ENCODE measurements at places on chromosomes 11 and 22.

- DNase-seq = no peak
Observed at GRCh38 chr11:116861539-116861938, 24.1 kb upstream of the APOA1 start.

DNA sequence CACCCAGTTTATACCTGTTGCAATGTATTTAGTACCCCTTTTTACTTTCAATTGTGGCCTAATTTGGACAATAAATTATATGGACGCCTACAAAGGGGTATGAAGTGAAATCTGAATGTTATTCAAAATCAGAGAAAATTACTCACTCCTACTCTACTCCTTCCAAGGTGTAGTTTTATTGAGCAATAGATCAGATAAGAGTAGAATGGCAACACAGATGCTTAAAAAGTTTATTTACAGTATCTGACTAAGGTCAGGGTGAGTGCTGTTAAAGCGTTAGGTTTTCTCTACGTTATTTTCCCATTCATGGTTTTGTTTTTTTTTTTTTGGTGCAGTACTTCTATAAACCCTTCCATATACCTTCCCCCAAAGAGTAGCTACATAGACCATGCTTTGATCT lies 805.6 kb downstream of the KCNA4 start:
- no peak for DNase-seq

GRCh38 chr11:25988178-25988577 lies 343.8 kb upstream of the ANO3 start:
- no peak for DNase-seq

GRCh38 chr11:72369743-72370142 lies 64.6 kb downstream of the CLPB start:
- DNase-seq = no peak

DNA sequence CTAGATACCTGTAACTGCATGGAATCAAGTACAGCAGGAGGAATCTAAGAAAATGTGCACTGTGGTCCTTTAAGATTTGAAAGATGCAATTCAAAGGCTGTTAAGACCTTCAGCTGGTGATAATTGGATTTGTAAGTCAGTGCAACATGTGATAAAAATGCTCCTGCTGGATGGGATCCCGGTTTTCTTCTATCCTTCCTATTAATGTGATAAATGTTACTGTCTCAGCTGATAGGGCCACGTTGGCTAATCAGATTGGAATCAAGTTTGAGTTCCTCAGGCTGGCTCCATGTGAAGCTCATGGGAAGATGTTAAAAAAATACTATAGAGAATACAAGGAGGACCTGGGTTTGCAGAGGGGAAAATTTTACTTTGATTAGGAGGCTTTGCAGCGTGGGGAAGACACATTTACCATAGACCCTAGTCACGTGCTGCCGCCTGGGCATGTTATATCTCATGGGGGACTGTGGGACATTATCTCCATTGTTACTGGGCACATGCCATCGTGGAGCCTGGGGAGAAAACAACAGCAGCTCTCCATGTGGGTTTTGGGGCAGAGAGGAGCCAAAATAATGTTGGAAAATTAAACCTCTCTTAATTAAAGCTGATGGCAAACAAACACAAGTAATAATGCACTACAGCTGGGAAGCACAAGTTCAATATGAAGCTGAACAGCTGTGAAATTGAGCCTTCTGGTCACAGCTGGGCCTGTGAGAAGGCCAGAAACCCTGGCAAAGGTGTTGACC lies 652.5 kb downstream of the NTM start:
- no peak for DNase-seq

- DNase-seq = no peak
Observed at GRCh38 chr11:121086866-121087265, 14.2 kb upstream of the TECTA start.

DNA sequence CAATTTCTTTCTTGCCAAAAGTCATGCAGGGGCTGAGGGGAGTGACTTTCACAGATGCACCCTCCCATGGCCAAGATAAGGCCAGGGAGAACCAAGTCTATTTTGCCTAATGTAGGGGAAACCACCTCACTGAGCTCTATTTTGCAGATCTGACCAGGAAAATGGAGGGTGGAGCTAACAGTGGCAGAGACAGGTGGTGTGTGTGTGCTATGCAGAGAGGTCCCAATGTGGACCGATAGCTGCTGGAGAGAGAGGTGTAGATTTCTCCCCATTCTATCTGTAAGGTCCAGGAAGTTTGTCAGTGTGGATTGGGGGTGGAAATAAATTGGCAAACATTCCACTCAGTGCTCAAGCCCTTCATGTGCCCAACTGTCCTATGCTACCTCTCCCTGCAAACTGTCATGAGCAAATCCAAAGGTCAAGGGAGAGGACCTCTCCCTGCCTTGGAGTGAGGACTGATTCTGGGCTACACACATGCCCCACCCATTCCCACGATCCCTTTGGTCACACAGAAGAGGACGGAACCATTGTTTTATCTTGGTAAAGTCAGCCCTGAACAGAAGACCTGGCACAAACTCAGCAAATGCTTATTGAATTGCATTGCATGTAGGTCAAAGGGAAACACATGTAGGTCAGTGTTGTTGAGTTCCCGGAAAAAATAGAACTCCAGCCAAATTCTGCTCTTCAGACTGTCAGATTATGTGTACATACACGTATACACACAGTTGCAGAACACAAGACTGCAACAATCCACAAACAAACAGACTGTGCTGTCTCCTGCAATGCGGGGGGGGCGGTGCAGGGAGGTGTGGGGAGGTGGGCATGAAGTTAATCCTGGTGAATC lies 65.9 kb downstream of the C11orf58 start:
- DNase-seq = no peak

DNA sequence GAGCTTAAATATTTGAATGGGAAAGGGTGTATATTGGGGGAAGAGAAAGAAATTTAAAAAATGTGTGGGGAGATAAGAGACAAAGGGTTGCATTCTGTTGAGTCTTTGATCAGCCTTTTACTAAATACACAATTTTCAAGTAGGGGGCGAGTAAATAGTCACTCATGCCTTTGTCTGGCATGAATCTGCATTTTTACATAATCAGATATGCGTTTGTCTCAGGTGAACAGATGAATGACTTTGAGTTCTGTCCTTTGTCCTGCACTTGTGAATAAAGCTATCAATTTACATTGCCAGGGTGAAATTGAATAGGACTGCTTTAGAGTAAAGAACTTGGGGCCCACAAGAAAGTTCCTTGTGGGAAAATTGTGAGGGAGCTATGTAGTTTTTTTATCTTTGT lies 523.6 kb upstream of the LUZP2 start:
- no peak for DNase-seq

- DNase-seq = no peak
Observed at GRCh38 chr11:120657306-120658070, 145.9 kb downstream of the GRIK4 start.
